B cell (primary cell): ENCODE measurements at places on chromosomes 12 and 14.

DNA sequence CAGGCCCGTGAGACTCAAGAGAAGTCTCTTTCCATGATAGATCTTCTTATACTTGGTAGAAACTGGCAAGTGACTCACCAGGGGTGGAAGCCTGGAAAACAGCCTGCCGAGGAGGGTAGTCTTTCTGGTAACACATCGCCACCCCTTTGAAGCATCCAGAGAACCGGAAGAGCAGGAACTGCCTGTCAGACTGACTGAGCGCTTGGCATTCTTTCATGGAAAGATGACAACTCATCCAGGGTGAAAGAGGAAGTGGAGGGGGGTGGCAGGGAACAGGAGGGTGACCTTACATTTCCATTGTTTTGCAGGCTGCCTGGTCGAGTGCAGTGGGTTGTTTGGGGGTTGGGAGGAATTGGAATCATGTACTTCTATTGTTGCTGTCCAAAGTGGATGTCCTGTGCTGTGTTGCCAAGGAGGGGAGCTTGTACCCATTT lies 34.5 kb downstream of the PRKCH start:
- no peak for DNase-seq

- DNase-seq = no peak
Observed at GRCh38 chr12:89252284-89252683, 100.0 kb downstream of the DUSP6 start.

DNA sequence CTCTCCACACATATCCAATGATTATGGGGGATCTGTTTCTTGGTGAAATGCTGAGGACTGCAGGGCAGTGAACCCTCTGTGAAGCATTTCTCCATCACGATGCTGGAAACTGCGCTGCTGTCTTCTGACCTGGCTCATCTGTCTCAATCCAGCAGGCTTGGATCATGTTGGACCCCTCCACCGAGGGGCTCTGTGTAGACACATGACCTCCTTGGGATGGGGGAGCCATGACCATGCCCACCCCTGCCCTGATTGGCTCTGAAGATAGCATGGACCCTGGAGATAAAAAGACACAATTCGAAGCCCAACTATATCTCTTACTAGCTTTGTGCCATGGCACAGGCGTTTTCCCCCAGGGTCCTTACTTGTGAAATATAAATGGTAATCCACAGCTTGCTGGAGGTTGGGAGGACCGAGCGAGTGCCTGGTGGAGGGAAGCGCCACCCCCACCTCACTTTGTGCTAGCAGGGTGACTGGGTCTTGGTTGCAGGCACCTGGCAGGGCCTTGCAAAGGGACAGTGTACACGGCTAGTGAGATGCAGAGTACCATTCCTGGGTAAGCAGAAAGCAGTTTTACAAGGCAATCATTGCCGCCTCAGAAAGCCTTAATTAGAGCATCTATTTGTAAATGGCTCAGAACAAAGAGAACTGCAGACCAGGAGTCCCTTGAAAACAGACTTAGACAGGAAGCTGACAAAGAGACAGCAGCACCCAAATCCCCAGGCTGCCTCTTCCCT lies 2.4 kb upstream of the KRT83 start:
- DNase-seq = no peak

DNA sequence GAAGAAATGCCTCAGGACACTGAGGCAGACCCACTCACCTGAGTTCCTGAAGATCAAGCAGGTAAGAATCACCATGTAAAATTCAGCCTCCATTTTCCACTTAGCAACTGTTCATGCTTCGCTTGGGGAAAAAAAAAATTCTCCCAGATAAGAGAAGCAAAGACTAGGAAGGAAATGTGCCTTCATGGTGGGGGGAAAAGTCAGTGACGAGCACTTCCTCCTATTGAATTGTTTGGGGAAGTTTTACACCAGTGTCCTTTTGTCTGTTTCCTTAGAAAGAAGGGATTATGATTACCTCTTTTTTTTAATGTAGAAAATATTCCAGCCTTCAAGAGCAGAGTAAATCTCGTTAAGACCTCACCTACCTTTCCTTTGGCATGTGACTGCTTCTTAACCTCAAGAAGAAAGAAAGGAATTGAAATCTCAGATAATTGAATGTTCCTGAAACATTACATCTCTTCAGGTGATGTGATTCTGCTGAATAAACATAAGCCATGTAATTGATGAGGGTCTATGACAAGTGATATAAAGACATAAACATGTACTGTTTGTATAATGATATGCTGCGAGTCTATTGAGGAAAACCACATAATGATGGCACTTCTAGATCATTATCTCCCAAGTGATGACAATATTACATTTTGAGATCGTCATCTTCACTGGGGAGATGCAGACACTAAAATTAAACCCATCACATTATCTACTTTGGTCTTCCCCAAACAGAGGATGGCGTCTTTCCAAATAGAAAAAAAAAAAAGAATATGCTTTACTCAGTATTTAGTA lies at the start of gene PTPRB:
Gene PTPRB, minus strand, starts transcription at position 127 of the 783 bp plus-strand sequence. Its CDS starts 34 bp downstream, at position 93.
- no peak for DNase-seq

GRCh38 chr14:53947094-53947445 lies 9.6 kb downstream of the BMP4 start:
- DNase-seq = no peak

DNA sequence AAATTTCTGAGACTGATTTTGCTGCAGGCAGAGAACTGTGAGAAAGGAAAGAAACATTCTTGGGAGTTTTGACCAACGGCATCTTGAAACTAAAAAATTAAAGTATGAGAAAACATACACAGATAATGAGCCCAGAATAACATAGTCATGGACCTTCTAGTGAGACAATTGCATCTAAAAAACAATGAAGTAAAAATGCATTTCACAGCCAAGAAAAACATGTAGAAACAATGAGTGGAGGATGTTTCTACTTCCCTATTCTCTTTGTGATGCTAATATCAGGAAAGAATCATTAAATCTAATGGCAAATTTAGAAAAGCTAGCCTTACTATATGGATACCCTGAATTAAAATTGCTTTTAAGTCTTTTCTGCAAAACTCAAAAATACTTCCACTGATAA lies 12.2 kb upstream of the PLEKHG7 start:
- DNase-seq = no peak

GRCh38 chr14:52977798-52978197 lies 26.9 kb upstream of the FERMT2 start:
- no peak for DNase-seq

GRCh38 chr14:32329146-32329545 lies at the start of gene AKAP6:
TSS of gene AKAP6 (plus strand) at chr14:32329298. CDS start at chr14:32433494, 104,196 bp downstream.
- DNase-seq = no peak

DNA sequence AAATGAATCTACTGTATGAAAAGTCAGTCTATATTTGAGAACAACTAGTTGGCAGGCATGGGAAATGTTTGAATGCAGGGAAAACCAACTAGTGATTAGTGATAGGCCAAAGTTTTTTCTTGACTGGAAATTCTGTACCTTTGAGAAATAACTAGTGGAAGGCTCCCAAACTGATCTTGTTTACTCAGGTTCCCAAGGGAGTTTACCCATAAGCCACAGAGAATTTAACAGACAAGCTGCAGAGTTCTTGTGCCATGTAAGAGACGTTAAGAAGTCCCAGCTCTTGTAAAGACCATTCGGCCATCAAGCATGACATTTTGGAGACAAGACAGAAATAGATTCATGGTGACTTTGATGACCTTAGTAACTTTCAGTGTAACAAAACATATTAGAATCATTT lies 1882.8 kb upstream of the SEL1L start:
- DNase-seq = no peak

DNA sequence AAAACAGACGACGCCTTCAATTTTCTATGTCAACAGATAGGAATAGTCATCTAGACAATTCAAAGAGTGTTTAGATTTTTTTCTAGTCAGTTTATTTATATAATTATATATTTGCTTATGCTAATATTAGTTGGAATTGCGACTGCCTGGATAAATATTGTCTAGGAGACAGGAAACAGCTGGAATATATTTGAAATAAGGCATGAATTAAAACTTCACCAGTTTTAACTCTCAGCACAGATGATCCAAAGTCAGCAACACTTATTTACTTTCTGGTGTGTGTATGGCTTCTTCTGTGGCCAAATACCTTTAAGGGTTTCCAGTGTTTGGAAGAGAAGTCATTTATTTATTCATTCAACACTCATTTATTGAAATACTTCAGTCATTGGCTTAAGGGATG lies 1215.4 kb upstream of the USP15 start:
- DNase-seq = no peak

GRCh38 chr14:99955826-99956455 lies 109.3 kb upstream of the EVL start:
- no peak for DNase-seq

DNA sequence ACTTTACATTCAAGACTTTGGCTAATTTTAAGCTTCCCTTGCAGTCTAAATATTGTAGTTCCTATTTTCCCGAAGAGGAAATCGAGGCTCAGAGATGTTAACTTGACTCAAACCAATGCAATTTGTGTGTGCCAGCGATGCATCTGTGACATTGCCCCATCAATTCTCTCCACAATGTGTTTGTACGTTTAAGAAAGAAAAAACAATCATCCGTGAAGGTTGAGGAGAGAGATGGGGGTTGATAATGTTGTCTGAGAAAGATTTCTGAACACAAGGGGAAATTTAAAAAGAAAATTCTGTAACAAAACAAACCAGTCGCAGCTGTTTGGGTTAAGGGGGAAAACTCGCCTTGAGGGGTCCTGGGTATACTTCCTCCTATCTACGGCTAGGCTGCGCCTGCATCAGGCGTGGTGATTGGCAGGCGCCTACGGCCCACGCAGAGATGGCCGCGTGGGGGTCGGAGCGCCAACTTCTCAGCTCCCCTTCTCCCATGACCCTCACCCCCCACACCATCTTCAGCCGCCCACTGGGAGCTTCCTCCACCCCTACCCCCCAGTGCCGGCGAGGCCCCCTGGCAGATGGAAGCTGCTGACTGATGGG lies 12.3 kb downstream of the SIX1 start:
- DNase-seq = no peak

DNA sequence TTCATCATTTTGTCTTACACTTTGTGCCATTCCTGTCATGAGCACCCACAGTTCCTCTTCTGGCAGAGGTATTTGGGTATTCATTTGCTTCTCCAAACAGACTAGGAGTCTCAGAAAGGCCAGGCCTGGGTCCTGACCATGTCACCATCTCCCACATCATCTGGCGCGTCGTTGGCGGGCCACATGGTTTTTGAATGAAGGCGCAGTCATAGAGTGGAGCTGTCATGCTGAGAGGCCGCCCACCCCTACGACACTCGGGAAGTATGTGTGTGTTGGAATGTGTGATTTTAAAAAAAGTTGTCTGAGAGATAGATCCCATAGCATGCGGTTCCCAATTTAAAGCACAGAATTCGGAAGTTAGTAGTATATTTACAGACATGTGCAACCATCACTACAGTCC lies 15.6 kb upstream of the TTC7B start:
- no peak for DNase-seq

DNA sequence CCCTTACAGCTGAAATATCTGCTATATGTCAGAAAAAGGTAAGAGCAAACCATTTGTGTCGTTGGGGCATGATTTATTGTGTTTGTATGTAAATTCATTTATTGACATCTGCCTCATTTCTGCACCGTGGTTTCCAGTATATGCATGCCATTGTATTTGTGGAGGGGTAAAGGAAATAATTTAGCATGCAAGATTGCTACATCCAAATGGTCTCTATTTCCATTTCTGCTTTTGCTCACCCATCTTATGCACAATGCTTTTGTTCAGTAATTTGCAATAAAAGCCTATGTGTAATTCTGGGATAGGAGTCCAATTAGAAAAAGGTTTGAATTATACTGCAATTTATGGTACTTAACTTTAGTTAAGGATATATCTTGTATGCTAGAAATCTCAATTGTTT lies 101.8 kb downstream of the UNC79 start:
- DNase-seq = no peak

DNA sequence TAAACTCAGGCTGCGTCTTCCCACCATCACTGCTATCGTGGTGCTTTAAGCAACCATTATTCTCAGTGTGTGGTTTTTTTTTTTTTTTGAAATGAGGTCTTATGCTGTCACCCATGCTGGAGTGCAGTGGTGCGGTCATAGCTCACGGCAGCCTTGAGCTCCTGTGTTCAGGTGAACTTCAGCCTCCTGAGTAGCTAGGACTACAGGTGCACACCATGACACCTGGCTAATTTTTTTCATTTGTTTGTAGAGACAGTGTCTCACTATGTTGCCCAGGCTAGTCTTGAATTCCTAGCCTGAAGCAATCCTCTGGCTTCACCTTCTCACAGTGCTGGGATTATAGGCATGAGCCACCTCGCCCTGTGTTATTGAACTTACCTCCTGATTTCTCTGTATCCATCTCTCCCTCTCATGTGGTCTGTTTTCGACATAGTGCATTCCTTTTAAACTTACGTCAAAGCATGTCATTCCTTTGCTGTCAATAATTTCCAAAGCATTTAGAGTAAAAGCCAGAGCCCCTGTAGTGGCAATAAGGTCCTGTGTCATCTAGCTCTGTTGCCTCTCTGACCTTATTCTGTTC lies 255.5 kb downstream of the SNAPC1 start:
- no peak for DNase-seq

- DNase-seq = no peak
Observed at GRCh38 chr12:132152953-132153352, 8.7 kb downstream of the NOC4L start.

- no peak for DNase-seq
Observed at GRCh38 chr14:68596701-68597100, 196.2 kb downstream of the ZFP36L1 start.

DNA sequence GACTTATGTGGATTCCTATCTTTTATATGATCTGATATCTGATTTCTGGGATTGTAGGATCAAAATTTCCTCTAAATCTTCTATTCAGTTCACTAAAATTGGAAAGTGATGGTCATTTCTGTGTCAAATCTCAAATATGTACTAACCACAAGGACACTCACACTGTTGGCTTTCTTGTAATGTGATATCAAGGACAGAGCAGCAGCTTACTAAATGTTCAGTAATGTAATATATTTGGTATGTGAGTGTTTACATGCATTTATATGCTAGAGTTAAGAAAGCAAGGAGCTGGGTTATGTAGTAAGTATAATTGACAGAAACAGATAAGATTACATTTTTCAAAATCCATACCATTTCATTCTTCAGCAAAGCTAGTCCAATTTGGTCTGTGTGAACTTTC lies 16.5 kb downstream of the PUS7L start:
- DNase-seq = no peak

DNA sequence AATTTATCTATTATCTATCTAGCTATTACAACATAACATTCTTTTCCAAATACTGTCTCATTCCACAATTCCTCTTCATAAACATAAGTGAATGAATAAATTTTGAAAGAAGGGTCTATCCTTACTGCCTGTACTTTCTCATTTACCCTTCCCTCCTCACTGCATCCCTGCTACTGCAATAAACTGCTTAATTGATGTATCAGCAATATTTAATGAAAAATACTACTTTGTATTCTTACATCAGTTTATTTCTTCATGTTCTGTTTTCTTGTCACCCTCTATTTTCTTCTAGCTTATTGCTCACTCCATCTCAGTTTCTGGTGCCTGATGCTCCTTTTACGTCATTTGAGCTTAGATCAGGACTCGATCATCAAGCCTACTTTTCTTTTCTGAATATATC lies 695.7 kb upstream of the ATXN7L3B start:
- no peak for DNase-seq

GRCh38 chr14:50357124-50357523 lies 39.6 kb downstream of the CDKL1 start:
- DNase-seq = no peak
